ENCODE measurements at places on chromosomes 12 and 14. TPM values are rescaled to one million over a fixed set of nuclear protein-coding genes. Genes with fewer than 3 reads are reported as not detected.

TCHP gene
- total RNA-seq = 29.8 TPM

FBRSL1 gene
- 94.6 TPM for total RNA-seq

SYNDIG1L gene
- not detected for total RNA-seq

ARMH4 gene
- 0.27 TPM for total RNA-seq

CIDEB gene
- total RNA-seq = 13.2 TPM

GRCh38 chr12:104435175-104435574, 21.6 kb upstream of the CHST11 start:
- DNase-seq = no peak

- no peak for DNase-seq
Observed at GRCh38 chr12:76674669-76675315, 89.1 kb upstream of the ZDHHC17 start.

GRCh38 chr12:101696251-101697196, 916 bp upstream of the CHPT1 start:
- DNase-seq = no peak

- peak; percentile 100 for DNase-seq
Observed at GRCh38 chr14:23095196-23096108, at the start of gene C14orf119. Gene C14orf119, plus strand, starts transcription at chr14:23095505. Its CDS starts 2,154 bp downstream, at chr14:23097659.

DNA sequence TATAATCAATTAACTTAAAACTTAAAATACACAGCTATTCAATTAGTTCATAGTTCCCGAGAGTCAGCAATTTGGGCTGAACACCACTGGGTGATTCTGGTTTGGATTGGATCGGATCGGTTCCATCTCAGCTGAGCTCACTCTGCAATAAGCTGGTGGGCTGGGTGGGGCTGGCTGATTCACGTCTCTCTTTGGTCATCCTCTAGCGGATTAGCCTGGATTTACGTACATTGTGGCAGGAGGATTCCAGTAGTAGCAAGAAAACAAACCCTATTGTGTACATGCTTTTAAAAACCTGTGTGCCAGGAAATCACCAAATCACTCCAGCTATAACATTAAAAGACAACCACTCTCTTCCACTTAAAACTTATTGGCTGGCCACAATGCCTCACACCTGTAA, 3.2 kb upstream of the CLEC4C start:
- DNase-seq = no peak

GRCh38 chr12:65232476-65233077, 45.9 kb upstream of the MSRB3 start:
- DNase-seq = no peak

GRCh38 chr14:50560931-50561285, 963 bp downstream of the ATL1 start:
- DNase-seq = peak; percentile 25

- peak; percentile 42 for DNase-seq
Observed at GRCh38 chr12:25364529-25365339, 114.0 kb upstream of the KRAS start.

- no peak for DNase-seq
Observed at GRCh38 chr12:4280351-4281163, 7.0 kb downstream of the CCND2 start.

DNA sequence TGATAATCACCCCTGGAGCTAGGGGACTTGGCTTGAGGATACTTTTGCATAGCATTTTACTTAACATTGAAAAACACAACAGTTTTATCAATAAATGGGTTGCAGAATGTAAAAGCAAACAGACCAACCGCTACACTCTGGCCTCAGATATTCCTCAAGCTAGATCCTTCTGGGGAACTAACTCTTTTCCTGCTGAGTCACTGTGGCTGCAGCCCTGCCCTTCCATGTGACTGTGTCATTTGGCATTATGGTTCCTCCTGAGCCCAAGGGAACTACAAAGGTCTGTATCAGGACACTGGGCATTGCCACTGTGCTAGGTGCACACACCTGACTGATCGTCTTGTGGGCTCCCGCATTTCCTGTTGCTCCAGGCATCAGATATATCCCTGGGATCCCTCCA, 56.6 kb downstream of the TTC9 start:
- DNase-seq = no peak
